ENCODE measurements at places on chromosomes 11 and 22.

DNA sequence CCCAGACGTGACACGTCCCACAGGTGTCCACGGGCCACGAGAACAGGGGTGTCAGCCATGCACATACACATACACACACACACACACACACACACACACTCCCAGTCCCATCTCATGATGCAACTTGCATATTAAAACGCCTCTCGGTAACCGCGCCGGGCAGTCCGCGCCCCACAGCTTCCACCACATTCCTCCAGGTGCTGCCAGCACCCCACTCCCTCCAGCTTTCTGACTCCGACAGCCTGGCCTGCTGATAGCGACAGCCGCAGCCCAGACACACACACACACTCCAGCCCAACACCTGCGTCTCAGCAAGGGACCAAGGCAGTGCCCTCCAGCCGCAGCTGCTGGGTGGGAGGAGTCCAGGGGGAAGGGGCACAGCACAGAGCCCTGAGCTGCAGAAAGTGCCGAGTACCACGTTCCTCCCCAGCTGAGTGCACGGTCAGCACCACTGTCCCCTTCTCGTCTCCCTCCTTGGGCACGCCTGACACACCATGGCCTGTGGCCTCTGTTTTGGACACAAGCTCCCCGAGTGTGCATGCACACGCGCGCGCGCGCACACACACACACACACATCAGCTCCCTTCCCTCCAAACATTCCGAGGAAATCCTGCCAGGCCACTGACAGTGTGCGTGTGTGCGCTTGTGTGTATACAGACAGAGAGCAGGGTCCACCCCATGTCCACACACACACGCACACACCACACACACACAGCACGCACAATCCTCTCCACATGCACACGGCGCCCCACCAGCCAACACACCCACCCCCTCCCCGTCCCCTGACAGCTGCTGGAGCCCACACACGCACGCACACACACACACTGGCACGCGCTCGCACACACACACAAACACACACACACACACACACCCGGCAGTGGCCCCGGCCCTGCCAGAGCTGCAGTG lies 1.2 kb downstream of the ELFN2 start:
- DNase-seq: no peak

DNA sequence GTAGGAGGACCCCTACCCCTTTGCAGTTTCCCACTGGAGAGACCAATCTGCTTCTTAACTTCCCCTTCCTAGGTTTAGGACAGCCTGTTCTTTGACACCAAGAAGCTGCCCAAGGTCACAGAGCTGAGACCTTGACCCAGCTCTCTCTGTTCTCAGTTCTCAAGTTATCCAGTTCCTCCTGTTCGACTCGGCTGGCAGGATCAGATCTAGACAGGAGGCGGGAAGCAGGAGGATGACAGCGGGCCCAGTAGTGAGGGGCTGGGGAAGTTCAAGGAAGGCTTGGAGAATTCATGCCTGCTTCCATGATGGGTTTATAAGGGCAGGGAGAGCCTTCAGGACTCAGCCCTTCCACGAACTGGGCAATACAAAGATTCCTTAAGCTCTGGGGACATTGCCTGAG lies 210.6 kb downstream of the DSCAML1 start:
- DNase-seq: no peak

- no peak for DNase-seq
Observed at GRCh38 chr11:27174021-27174420, 133.4 kb downstream of the BBOX1 start.

DNA sequence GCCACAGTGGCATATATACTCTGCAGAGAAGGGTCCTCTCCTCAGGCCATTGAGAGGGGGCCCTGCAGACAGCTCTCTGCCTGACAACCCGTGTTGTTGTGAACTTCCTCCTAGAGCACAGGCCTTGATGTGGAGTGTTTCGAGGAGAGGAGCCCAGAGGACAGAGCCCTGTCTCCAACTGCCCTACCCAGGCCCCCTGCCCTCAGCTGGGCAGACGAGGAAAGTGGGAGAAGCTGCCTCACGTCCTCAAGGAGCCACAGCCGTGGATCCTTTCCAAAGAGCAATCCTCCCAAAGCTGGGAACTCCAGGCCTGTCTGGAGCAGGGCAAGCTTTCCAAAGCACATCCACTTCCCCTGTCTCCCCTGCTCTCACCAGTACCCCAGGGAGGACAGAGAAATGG lies 10.7 kb downstream of the LMO1 start:
- DNase-seq: no peak

- DNase-seq: no peak
Observed at GRCh38 chr11:33624083-33624482, 76.5 kb downstream of the C11orf91 start.

DNA sequence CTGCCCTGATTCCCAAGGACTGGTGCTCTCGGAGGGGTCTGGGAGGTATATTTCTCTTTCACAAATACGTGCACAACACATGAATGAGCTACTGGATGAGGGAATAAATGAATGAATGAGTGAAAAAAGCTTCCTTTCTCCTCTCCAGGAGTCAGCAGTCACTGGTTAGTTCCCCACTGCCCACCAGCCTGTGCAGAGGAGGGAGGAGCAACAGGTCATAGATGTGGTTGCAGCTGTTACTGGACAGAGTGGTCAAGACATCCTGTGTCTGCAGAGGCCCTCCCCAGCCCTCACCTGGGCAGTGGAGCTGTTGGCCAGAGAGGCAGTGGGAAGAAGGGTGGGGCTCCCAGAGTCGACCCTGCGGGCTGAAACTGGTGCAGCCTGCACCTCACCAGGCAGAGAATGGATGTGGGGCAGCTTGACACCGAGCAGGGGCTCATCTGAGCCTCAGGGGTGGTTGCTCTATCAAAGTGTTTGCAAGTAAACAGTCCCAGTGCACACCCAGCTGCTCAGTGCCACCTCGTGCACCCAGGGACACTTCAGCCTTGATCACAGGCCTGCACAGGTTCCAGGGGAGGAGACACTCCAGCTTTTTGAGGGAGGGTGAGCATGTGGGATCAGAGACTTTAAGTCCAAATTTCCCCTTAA lies 1.4 kb upstream of the VPREB1 start:
- no peak for DNase-seq

GRCh38 chr22:45709060-45709739 lies 37.6 kb downstream of the ATXN10 start:
- DNase-seq: no peak

DNA sequence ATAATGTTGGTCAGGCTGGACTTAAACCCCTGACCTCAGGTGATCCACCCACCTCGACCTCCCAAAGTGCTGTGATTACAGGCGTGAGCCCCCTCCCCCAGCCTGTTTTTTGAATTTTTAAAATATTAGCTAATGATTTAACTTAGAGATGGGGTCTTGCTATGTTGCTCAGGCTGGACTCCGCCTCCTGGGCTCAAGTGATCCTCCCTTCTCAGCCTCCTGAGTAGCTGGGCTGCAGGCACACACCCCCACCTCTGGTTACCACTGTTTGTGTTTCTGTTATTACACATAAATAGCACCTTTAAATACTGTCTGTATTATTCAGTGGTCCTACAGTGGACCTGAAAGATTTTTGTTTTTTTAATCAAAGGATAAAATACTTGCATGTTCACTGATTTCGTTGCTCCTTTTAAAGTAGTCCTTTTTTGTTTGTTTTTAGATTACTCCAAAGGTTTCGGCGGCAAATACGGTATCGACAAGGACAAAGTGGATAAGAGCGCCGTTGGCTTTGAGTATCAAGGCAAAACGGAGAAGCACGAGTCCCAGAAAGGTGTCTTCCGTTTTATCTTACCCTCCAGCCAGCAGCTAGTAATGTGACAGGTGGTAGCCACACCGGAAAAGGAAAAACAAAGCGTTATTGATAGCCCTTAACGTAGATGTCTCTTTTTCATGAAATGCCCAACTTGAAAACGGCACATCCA lies 21.1 kb downstream of the CTTN start:
- no peak for DNase-seq

DNA sequence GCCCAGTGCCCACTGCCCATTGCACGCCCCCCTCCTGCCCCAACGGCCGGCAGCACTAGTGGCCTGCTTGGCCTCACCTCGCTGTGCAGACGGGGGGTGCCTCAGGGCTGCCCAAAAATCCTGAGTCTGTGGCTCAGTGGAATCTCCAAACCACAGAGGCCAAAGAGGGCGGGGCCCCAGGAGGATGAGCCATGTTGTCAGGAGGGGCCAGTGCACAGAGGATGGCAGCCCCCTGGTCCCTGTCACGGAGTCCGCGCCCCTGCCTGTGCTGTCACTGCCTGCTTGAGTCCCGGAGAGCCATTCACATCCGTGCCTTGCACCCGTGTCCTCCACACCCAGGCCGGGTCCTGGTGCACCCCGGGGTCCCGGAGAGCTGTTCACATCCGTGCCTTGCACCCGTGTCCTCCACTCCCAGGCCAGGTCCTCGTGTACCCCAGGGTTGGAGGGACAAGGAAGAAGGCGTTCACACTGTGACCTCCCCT lies 36.4 kb upstream of the MUC5AC start:
- DNase-seq: no peak

- no peak for DNase-seq
Observed at GRCh38 chr11:101466352-101466751, 117.5 kb downstream of the TRPC6 start.

DNA sequence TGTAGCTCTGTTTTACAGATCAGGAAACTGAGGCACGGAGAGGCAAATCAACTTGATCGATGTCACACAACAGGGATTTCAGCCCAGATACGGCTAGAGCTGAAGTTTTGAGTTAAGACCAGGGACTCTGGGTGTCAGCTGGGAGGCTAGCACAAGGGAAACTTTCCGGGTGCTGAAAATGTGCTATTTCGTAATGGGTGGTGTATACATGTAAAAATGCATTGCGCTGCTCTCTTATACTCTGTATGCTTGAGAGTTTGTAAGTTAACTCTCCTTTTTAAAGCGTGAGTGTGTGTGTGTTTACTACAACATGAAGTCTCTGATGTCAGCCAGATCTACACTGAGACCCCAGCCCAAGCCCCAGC lies 227.6 kb downstream of the MN1 start:
- no peak for DNase-seq

DNA sequence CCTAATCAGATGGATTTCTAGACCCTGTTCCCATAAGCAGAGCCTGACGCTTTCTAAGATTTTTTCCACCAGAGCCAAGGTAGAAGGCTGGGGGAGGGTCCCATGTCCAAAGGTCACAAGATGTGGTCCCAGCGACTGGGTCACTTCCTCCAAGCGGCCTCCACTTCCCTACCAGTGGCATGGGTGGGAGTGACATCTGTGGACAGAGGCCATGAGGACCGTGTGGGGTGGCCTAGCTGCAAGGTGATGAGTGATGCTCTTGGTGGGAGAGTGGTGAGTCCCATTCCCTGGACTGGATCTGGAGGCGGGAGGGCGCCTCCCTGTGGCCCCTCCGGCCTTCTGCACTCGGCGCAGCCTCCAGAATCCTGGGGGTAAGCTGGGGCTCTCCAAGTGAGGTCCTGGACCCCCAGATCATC lies 32.4 kb upstream of the PRR5 start:
- no peak for DNase-seq

GRCh38 chr22:40250608-40251007 lies 72.9 kb downstream of the TNRC6B start:
- no peak for DNase-seq
